ENCODE measurements at places on chromosomes 7 and 10.

DNA sequence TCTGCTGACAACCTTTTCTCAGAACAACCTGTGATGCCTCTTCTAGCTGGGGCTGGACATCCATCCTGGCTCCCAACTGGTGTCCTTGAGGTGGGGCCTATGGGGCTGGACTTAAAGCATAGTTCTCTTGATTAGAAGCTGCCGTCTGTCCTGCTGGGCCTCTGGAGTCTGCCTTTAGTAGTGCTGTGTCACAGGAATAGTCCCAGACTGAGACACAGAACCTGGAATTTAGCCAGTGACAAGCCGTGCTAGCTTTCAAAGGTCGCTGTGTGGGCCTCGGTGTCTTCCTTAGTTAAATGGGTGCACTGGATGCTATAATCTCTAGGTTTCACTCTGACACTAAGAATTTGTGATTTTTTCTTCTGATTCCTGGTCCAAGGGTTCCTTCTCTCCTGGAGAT, 41.2 kb downstream of the GPR141 start:
- no peak for DNase-seq

GRCh38 chr7:98418636-98419315, 17.9 kb upstream of the BAIAP2L1 start:
- no peak for DNase-seq

GRCh38 chr7:137390076-137390475, 46.5 kb upstream of the PTN start:
- no peak for DNase-seq

GRCh38 chr7:14590206-14590605, 312.3 kb downstream of the DGKB start:
- no peak for DNase-seq

- no peak for DNase-seq
Observed at GRCh38 chr10:3624367-3624766, 160.6 kb downstream of the KLF6 start.

GRCh38 chr10:89789188-89789877, 87.9 kb downstream of the KIF20B start:
- no peak for DNase-seq

All from HAP-1 (cell line).